ENCODE measurements at places on chromosomes 6 and 20.

- no peak for DNase-seq
Measured at GRCh38 chr6:38266921-38267354, 372.8 kb downstream of the BTBD9 start.

DNA sequence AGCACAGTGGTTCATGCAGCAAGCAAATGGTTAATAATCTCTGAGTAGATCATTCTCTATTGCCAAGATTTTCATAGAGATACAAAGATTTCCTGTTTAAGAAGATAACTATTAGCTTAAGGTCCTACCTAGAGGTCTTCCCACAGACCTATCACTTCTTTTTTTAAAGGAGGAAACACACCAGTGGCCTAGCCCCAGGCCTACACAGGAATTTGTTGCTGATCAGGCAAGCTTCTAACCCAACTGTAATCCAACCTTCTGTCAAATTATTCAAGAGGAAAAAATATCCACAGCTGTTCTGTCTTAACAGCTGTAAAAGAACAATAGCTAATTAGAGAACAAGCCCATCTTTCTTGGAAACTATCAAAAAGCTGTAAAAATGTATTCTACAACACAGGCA is 332.8 kb downstream of the BTBD9 start:
- no peak for DNase-seq

GRCh38 chr20:41734506-41734945 is 116.3 kb upstream of the CHD6 start:
- peak; percentile 54 for DNase-seq

- DNase-seq: no peak
Measured at GRCh38 chr6:126720304-126720703, 380.4 kb downstream of the CENPW start.

DNA sequence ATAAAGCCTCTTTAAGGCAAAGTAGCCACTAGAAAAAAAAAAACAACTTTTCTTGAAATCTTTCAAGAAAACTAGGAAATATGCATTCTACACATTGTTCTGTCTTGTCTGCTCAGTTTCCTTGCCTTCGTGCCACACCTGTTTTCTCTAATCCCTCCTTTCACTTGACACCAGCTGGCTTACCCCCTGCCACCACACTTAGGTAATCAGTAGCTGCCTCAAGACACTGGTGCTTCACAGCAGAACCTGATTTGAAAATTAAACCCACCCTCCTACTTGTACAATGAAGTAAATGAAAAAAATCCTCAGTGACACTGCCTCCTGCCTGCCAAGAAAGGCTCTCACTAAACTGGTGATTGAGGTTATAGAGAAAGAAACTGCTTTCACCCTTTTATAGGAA is 45.8 kb upstream of the SCML4 start:
- DNase-seq: no peak

DNA sequence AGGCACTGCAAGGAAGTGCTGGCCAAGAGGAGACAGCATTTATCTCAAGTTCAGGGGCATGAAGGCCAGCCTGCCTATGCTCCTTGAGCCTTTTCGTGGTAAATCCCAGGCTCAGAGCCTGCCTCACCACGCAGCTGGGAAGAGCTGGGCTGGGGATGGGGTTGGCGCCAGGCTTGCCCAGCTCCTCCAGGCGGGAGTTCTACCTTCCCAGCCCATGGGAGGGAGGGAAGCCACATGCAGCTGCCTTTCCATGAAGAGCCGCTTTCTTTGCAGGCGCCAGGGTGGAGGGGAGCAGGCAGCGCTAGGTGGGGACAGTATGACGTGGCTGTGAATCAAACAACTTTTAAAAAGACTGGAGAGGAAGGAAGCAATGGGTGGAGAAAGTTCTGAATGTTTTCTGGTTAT is 19.5 kb upstream of the SIRT5 start:
- DNase-seq: no peak

GRCh38 chr6:133973109-133973971 is 20.3 kb downstream of the TBPL1 start:
- peak; percentile 39 for DNase-seq

GRCh38 chr6:38420207-38420606 is 219.5 kb downstream of the BTBD9 start:
- no peak for DNase-seq
